ENCODE measurements at places on chromosomes 11 and 22.
A peak's percentile ranks its signal among the peaks of the same experiment; 100 is the strongest.

DNA sequence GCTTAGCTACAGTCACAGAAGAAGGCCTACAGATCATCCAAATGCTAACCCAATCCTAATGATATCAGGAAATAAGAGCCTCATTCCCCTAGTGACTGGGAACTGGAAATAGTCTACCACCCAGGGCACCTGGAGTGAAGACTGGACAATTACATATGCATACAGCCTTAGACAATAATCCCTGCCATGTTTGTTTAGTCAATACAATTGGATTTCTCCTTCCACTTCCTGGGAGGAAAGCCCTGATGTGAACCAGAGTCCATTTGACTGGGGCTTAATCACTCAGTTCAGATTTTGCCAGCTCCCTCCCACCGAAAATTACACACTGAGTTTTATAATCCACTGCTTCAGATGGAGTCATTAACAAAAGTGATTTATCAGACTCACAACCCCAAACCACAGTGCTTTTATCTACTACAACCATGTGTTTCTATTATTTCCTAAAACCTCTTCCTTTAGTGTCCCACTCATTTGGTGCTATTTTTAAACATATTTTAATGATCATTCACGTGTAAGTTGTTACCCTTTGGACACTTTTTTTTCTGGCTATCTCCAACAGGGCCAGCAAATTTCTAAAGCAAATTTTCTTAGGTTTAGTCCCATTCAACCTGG, 29.9 kb downstream of the CWF19L2 start:
- no peak for DNase-seq

DNA sequence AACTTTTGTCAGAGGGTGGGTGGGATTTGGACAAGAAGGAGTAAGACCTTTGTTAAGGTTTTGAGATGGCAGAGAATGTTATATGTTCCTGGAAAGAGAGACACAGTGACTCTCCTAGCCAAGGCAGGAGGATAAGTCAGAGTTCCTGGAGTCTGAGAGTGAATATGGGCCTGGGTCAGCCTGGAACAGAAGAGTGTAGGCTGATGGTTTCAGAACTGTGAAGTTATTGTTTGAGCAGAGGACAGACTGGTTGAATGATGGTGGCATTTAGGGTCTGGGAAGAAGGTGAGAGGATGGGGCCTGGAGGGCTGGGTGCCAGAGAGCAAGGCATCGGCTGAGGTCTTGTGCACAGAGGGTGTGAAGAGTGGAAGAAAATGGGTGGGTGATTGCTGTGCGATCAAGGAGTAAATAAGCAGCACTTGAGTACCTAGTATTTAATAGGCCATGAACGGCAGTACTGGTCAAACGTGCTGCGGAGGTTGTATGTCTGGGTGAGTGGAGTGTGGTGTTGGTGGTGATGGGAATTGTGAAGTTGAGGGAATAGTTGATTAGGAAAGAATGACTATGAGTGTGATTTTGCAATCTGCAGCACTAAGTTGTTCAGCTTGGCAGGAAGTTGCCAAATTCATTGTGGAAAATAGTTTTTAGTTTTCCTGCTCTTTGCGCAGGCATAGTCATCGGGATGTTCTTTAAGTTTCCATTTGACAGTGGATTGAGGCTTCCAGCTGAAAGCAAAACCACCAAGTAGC, 1.8 kb downstream of the PANX1 start:
- no peak for DNase-seq

DNA sequence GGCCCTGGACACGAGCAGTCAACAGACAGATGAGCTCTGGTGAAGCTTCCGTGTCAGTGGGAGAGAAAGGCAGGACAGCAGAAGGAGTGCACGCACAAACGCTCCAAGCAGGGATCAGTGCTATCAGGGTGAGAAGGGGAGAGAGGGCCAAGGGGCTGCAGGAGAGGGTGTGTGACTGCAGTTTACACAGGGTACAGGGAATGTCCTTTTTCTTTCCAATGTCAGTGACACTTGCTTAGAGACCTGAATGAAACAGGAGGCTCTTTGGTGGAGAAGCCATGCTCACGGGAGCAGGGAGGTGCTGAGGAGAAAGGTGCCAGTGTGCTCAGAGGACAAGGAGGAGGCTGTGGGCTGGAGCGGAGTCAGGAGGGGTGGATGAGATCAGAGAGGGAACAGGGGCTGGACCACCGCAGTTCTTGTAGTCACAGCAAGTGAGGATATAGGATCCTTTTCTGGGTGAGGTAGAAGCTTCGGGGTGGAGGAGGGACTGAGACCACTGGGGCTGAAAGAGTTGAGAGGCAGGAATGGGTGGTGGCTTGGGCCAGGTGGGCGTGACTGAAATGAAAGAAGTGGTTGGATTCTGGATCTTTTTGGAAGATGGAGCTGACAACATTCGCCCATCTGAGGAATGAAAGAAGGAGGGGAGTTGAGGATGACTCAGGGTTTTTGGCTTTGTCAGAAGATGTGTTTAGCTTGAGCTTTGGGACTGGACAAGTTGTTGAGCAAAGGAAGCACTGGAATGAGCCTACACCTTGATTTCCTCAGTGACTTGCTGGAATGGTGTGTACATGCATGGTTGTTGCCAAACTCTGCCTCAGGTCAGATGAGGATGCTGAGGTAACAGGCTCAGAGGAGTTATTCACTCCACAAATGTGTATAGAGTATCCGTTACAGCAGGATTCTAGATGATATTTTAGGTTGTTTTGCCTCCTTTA, 87.9 kb downstream of the ADAMTS15 start:
- no peak for DNase-seq

DNA sequence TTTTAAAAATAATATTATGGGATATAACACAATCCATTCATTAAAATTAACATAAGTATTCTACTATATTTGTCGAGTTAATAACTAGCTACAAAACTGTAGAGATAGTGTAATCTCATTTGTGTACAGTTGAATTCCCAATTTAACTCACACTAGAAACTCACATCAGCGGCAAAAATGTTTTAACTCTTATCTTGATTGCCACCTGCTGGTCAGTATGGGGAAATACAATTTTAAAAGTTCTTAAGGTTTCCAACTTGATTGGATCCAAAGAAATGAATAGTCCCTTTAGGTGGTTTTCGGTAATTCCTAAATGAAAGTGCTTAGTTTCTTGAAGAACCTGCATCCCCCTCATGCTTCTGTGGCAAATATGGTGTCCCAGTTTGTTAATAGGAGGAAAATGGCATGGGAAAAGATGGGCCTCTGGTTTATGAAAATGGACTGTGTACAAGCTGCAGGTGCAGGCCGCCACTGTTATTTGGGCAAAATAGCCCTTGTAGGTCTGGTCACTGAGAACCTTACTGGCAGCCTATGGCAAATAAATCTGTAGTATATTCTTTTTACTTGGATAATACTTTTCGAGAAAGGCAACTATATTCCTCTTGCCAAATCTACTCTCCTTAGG, 33.7 kb upstream of the SLC17A6 start:
- peak; percentile 16 for DNase-seq

DNA sequence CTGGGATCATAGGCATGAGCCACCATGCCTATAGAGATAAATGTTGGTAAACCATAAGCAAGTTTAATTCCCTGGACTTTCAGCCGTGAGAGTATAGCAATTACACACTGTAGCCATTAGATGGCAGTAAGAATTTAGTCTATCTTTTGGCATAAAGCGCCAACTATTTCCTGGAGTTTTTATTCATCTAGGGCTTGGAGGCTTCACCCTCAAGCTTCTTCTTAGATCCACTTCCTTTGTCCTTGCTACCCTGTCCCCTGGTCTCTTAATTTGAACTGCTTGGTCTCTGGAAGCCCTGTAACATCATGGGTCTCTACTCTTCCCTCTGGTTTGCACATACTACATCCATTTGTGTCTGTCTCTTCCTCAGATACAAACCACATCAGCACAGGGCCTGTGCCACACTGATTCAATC, 38.2 kb downstream of the OR10A6 start:
- peak; percentile 65 for DNase-seq

DNA sequence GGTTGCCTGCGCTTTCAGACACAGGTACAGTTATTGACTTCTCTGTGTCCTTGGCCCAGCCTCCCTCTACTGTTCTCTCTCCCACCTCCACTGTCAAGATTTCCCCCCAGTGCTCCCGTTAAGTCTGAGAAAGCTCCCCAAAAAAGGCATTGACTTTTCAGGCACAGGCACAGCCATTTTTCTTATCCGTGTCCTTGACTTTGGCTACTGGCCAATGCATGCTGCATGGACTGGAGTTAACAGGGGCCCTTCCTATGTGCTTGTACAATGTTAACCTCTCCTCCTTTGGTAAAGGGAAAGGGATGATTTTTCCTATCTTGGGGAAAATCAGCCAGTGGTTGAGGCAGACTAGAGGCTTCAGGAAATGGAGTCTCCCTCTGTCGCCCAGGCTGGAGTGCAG, 4.3 kb downstream of the APOL5 start:
- no peak for DNase-seq

DNA sequence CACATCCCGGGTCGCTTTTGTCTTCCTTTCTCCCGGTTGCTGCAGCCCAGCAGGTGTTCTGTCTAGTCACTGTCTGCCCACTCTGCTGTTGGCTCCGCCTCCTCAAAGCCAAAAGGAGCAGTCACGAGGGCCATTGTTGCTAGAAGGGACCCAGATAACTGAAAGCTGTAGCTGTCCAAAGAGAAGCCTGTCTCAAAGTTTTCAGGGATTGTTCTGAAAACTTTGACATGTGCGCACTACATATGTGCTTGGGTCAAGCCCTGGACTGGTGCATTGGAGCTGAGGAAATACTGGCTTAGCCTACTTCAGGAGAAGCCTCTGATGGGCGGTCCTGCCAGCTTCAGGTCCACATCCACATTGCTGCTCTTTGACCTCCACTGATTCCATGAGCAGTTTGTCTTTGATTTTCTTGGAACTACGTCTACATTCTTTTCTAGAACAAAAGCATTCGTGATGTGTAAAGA, 8.8 kb upstream of the OR2AT4 start:
- no peak for DNase-seq

DNA sequence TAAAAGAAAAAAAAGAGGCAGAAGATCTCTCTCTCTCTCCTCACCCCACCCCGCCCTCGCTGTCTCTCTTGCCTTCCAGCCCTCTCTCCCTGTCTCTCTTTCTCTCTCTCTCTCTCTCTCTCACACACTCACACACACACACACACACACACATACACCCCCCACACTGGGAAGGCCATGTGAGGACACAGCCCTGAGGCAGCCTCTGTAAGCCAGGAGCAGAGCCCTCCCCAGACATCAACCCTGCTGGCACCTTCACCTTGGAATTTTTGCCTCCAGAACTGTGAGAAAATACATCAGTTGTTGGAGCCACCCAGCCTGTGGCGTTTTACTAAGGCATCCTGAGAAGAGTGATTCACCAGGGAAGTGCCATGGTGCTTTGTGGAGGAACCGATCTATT, 14.7 kb downstream of the APOL3 start:
- no peak for DNase-seq

- no peak for DNase-seq
Measured at GRCh38 chr11:30314625-30315024, 8.3 kb upstream of the ARL14EP start.
